ENCODE measurements at places on chromosomes 2 and 18.

- DNase-seq, result no peak
Measured at GRCh38 chr2:119367472-119368099, 809 bp downstream of the DBI start.

GRCh38 chr2:6723865-6724604 is 141.7 kb downstream of the CMPK2 start:
- DNase-seq, result no peak

- DNase-seq, result peak; percentile 85
Measured at GRCh38 chr2:159614534-159615366, 1.6 kb downstream of the BAZ2B start.

DNA sequence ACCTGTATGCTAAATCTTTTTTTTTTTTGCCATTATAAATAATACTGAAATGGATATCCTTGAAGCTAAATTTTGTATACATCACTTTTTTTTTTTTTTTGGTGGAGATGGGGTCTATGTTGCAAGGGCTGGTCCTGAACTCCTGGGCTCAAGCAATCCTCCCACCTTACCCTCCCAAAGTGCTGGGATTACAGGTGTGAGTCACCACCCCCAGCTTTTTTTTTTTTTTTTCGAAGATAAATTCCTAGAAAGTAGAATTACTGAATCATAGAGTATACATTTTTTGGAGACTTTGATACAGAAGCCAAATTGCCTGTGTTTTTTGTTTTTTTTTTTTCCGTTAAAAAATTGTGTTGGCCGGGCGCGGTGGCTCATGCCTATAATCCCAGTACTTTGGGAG is 51.0 kb upstream of the MCFD2 start:
- DNase-seq, result no peak

GRCh38 chr2:70871398-70872211 is 36.0 kb upstream of the CD207 start:
- DNase-seq, result peak; percentile 42

GRCh38 chr18:56294484-56295183 is 343.8 kb downstream of the TXNL1 start:
- DNase-seq, result no peak

GRCh38 chr2:239267288-239267951 is 133.4 kb downstream of the HDAC4 start:
- no peak for DNase-seq

- DNase-seq, result no peak
Measured at GRCh38 chr2:226524381-226524843, 275.2 kb downstream of the IRS1 start.

GRCh38 chr2:218194880-218195279 is 22.1 kb upstream of the ARPC2 start:
- no peak for DNase-seq

DNA sequence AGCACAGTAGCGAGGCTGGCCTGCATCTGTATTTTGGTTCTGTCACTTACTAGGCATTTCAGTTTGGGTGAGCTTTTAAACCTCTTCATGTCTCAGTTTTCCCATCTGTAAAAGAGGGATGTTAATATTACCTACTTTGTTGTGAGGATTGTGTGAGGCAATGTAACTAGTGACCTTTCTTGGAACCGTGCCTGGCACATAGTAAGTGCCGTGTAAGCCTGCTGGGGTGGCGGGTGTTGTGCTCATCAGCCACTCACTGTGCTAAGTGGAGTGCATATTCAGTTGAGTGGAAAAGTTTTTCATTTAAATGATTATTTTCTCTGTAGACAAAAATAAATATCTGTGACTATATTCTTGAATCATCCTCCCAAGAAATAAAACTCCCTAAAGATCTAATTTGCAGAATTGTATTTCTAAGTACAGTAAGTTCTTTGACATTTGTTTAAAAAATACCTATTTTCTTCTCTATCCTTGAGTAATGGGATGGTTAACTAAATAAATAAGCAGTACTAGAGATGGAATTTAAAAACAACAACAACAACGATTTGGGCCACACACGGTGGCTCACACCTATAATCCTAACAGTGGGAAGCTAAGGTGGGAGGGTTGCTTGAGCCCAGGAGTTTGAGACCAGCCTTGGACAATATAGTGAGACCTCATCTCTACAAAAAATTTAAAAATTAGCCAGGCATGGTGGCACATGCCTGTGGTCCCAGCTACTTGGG is 56.7 kb downstream of the MALT1 start:
- no peak for DNase-seq

DNA sequence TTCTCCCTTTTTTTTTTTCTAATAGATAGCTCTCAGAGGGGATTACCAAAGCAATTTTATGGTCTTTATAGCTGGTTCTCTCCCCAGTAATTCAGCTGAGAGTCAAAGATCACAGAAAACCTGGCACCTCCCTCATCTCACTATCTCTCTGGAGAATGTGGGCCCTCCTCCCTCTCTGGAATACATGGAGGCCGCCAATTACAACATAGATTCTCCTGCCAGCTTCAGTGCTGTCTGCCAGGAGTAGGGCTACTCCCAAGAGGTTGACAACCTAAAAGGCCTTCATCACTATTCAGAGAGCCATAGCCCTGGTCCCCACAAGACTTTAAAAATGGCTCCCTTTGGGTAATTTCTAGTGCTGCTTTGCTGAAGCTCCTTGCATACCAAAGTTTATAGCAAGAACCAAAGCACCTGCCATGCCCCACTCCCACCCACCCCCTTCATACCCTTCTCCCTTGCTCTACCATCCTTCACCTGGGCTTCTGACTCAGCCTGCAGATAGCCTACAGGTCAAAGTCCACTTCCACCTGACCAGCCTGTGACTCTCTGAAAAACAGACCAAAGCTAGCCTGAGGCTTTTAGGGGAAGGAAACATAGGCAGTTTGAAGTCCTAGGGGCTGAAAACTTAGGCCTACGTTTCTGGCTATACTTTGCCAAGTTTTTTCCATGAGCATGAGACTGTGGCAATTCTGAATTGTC is 472.3 kb downstream of the TNS1 start:
- no peak for DNase-seq

GRCh38 chr18:73283032-73283431 is 415.2 kb upstream of the NETO1 start:
- DNase-seq, result no peak

GRCh38 chr2:159790323-159790722 is 7.7 kb downstream of the CD302 start:
- DNase-seq, result no peak

- peak; percentile 36 for DNase-seq
Measured at GRCh38 chr18:10081492-10081891, 167.7 kb downstream of the VAPA start.

DNA sequence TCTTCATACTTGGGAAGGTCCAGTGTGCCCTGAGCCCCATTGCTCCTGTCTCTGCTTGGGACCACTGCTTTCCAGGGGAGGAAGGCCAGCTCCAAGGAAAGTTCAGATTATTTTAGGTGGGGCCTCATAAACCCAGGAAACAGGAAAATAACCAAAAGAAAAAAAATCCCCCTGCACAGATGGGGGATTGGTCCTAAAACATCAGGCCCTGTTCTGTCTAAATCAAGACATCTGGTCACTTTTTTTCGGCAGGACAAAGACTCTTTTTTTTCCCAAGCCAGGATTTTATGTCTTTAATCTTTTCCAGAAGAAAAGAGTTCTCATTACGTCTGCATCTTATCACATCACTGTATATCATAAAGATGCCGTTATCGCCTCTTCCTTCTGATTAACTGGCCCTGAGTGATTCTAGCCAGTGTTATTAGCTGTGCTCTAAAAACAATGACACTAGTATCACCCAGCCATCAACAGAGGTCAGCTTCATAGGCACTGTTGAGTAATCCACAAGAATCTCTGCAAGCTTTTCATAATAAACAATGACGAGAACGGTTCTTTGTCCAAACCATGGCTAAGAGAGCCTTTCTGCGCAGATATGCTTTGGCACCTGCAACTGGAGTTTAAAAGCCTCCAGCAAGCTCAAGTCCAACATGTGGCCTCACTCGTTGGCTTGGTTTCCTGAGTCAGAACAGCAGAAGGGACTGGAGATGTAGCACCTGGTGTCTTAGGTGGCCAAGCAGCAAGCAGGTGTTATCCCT is 138.2 kb downstream of the VAPA start:
- DNase-seq, result no peak

- DNase-seq, result peak; percentile 90
Measured at GRCh38 chr2:225309516-225309915, 90.0 kb upstream of the NYAP2 start.

GRCh38 chr2:137220438-137220993 is 455.2 kb downstream of the THSD7B start:
- DNase-seq, result no peak

DNA sequence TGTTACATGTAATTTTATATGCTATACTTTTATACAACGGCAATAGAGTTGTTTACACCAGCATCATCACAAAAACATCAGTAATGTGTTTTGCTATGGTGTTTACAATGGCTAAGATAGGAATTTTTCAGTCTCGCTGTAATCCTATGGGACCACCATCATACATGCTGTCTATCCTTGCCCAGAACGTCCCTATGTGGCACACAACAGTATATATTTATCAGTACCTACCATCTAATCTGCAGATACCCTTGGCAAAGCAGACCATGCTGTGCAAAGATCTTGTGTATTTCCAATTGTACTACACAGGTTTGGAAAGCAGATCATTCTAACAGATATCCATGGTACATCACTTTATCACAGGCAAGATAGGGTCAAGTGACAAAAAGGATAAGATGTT is 15.3 kb downstream of the RPL31 start:
- DNase-seq, result no peak

DNA sequence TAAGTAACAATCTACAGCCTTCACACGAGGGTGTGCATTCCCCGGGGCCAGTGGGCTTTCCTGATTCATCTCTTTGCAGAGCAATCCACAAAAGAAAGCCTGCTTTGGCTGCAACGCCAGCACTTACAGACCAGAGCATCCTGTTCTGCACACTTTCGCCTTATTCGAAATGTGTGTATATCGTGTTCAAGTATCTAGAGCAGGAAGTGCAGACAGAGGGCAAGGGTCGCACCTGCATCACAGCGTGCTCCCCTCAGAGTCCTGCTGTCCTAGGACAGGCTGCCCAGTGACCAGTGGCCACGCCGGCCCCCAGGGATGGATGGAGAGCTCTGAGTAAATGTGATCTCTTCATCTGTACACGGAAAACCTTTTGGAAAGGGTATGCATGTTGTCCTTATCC is 264.3 kb downstream of the ZNF516 start:
- DNase-seq, result no peak

GRCh38 chr2:17133052-17133671 is 385.1 kb downstream of the RAD51AP2 start:
- no peak for DNase-seq

GRCh38 chr2:42137125-42137841 is 31.9 kb upstream of the EML4 start:
- DNase-seq, result no peak
